ENCODE measurements at places on chromosomes 4 and X.

GRCh38 chrX:67288156-67288555 lies 255.7 kb upstream of the AR start:
- no peak for DNase-seq

GRCh38 chr4:155855897-155856296 lies 10.2 kb downstream of the ASIC5 start:
- DNase-seq: no peak

DNA sequence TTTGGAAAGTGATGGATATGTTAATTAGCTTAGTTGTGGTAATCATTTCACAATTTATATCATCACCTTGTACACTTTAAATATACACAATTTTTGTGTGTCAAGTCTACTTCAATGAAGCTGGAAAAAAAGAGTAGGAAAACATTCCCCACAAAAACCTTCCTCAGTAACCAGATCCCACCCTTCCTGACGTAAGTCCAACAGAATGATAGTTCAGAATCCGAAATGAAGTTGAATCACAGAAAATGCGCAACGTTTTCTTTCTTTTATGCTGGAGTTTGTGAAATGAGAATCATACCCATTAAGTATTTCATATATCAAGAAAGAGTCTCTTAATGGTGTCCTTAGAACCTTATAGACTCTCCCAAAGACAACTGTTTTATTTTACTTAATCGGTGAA lies 292.9 kb downstream of the USP46 start:
- no peak for DNase-seq

GRCh38 chrX:137748827-137749226 lies 182.9 kb downstream of the ZIC3 start:
- DNase-seq: no peak

DNA sequence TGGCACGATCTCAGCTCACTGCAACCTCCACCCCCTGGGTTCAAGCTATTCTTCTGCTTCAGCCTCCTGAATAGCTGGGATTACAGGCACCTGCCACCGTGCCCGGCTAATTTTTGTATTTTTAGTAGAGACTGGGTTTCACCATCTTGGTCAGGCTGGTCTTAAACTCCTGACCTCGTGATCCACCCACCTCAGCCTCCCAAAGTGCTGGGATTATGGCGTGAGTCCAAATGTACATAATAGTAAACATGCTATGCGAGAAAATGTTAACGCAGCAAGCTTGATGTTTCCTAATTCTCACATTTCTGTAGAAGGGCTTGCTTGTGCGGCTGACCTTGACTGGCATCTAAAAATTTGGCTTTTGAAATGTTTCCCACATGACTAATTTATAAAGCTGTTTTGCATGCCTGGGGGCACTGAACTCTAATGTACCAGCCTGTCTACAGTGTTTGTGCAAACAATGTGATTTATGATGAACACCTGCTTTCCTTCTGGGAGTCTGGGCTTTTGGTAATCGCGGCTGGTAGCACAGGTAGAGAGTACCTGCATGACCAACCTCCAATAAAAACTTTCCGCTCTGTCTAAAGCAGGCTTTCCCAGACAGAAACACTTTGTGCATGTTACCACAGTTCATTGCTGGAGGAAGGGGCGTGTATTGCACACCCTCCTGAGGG lies 216.8 kb downstream of the IL15 start:
- DNase-seq: no peak

DNA sequence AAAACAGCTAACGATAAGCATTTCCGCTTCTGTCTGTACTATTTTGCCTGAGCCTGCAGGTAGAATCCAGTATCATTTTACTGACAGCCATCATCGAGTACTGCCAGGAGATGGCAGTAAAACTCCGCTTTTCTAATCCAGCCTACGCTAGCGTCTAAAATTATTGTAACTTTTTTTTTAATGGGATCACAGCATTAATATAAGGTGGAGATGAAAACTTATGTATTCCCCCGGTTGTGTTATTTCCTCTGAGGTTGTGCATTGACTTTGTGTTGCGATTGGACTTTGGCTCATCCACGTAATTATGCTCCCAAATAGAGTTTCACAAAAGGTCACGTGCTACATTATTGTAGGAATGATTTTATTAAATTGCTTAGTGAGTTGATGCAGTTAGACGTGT lies 248.1 kb downstream of the C4orf33 start:
- DNase-seq: no peak

- DNase-seq: peak; percentile 48
These were observed 63.3 kb downstream of the KCNIP4 start for GRCh38 chr4:21885241-21885640.

- no peak for DNase-seq
These were observed 80.0 kb upstream of the CLCN4 start for GRCh38 chrX:10076765-10077164.

- DNase-seq: peak; percentile 13
These were observed 46.9 kb upstream of the SLC25A4 start for GRCh38 chr4:185096032-185096653.

DNA sequence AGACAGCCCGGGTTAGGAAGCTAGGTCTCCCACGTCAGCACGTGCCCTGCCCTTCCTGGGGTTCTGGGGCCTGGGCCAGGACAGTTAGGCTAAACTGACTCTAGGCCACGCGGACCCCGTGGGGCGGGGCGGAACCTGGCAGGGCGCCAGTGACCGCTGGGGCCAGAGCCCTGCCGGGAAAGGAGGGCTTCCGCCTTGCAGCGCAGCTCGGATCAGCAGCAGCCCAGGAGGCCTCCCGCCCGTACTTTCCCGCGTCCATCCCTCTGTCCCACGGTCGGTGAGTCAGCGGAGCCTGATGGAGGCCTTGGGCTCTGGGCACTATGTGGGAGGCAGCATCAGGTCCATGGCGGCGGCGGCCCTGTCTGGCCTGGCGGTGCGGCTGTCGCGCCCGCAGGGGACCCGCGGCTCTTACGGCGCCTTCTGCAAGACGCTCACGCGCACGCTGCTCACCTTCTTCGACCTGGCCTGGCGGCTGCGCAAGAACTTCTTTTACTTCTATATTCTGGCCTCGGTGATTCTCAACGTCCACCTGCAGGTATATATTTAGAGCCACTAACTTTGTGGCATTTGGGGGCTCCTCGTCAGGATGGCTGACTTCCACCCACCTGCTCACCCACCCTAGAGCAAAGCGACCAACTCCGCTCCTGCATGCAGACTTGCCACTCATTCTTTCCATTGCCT lies at the start of gene SMIM10:
SMIM10 (plus strand) TSS at position 191 of the 681 bp plus-strand sequence; CDS start at position 296, 105 bp downstream.
- DNase-seq: peak; percentile 42

- DNase-seq: no peak
These were observed 197.7 kb downstream of the INPP4B start for GRCh38 chr4:142648378-142648777.

DNA sequence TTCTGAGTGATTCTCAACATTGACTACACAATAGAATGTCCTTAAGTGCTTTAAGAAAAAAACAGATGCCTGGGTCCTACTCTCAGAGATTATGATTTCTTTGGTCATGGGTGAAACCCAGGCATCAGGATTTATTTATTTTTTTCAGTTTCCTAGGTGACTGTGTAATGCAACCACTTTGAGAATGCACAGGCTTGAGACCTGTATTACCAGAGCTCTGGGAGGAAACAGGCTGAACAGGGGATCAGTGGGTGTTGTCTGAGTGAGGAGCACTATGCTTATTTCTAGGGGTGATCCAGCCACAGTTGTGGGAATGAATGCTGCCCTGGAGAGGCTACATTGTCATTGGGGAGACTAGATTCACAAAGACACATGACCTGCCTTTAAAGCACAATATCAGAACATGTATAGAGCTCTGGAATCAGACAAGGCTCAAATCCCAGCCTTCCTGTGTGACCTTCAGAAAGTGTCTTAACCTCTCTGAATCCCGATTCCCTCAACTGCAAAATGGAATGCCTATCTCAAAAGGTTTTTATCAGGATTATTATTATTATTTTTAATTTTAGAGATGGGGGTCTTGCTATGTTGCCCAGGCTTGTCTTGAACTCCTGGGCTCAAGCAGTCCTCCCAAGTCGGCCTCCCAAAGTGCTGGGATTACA lies 61.6 kb upstream of the PRPS1 start:
- no peak for DNase-seq

DNA sequence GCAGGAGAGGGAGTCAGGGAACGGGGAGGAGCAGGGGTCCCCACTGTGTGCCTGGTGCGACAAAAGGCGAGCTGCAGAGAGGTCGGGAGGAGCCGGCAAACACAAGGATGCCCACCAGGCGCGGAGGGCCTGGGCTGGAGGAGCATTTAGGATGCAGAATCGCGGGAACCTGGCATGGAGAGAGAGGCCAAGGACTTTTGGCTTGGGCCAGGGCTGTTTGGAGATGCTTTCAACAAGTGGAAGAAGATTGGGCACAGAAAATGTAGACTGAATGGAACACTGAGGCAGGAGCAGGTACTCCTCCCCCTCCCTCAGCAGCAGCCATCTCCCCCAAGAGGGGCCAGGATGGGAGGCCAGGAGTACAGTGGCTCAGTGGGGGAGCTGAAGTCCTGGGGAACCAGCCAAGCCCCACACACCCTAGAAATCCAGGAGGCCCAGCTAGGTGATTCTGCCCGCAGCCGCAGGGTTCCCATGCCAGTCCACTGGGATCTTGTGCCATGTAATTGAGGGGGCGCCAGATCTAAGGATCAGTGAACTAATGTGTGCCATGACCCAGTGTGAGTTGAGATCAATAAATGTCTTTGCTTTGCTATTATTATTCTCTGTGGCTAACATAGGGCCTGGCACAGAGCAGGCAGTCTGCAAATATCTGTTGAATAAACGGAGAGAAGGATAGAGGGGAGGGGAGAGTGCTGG lies 1.1 kb upstream of the ABLIM2 start:
- no peak for DNase-seq

DNA sequence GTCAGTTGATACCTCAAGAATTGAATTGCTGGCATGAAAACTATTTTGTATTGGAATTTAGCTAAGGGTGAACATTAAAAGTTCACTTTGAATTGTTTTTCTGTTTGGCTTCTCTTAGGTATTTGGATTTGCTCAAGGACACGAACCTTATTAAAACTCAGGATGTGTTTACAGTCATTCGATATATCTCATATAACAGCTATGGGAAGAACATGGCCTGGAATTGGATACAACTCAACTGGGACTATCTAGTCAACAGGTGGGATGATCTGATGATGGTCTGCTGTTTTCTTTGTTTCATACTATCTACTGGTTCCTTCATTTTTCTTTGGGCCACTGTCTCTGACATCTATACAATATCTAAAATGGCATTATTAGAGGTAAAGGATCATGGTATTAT lies 69.7 kb downstream of the PITX2 start:
- DNase-seq: no peak

GRCh38 chr4:169952236-169953002 lies 73.8 kb downstream of the MFAP3L start:
- no peak for DNase-seq

DNA sequence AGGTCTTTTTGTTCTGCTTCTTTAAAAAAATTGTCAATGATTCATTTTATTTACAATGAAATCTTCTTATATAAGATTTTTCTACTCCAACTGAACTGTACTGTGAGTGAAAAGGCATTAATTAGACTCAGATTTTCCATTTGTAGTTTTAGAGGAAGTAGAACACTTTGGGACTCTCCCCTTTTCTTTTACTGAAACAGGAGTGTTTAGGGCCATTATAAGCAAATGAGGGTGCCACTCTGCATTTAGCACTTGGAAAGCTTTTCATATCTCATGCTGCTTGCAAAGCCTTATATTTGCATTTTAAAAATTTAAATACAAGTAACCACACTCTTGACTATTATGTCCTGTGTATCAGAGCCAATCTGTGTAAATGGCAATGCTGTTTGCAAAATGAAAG lies 584.3 kb downstream of the KLHL13 start:
- no peak for DNase-seq
